Pons (tissue), 1 donor: ENCODE measurements at places on chromosomes 2 and 18.

GRCh38 chr2:190683802-190684201, 34.9 kb downstream of the NAB1 start:
- DNase-seq: no peak

DNA sequence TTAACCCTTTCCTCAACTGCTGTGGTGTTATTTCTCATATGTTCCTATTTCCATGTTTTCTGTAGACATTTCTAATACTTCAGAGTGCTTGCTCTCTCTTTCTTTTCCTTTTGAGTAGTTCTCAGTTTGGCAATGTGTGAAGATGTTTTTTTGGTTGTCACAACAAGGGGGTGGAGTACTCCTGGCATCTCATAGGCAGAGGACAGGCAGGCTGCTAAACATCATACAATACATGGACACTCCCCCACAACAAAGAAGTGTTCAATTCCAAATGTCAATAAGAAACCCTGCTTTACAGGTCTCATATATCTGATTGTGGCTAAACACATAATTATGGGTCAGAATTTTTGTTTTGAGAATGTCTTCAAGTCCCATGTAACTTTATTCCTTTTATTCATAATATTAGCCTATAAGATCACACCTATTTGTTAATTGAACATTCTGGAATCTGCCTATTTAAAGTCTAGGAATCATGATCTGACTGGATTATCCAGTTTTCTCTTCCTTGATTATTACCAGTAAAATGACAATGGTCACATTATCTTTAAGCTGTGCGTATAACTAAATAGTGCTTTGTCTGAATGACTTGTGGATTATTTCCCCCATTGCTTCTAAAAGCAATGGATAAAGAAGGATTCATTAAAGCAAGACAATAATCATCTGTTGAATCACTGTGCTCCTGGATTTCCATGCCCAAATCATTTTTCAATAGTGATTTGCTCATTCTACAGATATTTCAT, 46.8 kb upstream of the ITPRID2 start:
- peak; percentile 92 for DNase-seq

GRCh38 chr2:206693399-206694137, 24.6 kb downstream of the DYTN start:
- peak; percentile 77 for DNase-seq

- DNase-seq: no peak
Observed at GRCh38 chr2:84833481-84834150, 47.3 kb downstream of the TRABD2A start.

- DNase-seq: peak; percentile 64
Observed at GRCh38 chr18:55522011-55522410, 66.0 kb downstream of the TCF4 start.

GRCh38 chr2:164514491-164514890, 106.8 kb downstream of the GRB14 start:
- no peak for DNase-seq

GRCh38 chr2:136221026-136221425, 103.1 kb upstream of the CXCR4 start:
- DNase-seq: no peak

DNA sequence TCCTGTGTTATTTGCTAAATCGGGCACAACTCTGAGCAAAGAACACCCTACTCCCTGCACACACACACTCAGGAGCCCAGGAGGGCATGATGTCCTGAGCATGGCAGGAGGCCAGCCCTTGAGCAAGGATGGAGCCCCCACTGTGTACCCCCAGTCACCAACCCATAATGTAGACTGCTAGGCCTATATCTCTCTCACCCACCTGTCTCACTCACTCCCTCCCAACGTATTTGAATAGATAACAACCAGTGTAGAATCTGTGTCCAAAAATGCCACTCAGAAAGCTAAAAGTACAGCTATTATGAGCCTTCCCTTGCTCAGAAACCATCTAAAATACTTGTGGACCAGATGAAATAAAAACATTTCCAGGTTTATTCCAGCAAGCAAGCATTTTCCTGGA, 29.3 kb downstream of the MERTK start:
- DNase-seq: no peak

DNA sequence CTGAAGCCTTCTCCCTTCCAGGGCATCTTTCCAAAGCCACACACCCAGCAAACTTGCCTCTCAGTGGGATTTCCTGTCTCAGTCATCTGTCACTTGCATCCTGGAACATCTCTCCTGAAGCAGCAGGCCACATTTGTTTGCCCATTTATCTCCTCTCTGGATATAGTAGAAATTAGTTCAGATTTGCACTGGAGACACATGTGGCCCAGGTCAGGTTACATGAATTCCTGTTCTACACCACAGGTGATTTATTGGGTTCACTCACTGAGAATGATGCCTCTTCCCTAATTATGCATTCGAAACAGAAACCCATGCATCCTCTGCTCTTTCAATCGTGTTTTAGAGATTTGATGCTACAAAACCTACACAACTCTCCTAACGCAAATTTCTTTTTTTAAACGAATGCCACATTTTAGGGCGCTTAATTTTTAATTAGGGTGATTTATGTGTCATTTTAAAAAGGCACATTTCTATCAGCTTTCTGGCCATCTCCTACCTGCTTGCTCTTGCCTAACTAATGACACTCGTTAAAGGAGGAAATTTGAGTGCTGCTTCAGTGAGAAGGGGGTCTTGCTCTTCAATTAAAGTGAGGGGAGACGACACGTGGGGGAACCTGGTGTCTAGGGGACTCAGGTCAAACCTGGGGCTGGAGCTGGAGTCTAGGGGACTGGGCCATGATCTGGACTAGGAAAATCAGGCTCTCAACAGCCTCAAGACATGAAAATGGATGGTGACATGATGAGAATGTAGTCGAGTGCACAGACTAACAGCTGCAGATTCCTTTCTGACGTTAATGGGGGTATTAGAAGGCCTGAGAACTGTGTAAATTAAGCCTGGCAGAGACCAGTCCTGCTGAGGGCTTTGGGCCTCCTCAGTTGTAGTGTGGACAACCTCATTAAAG, 221.4 kb downstream of the CLIP4 start:
- DNase-seq: no peak

GRCh38 chr2:23924589-23925359, 2.1 kb downstream of the ATAD2B start:
- no peak for DNase-seq

GRCh38 chr2:124046332-124046731, 21.2 kb downstream of the CNTNAP5 start:
- DNase-seq: no peak

DNA sequence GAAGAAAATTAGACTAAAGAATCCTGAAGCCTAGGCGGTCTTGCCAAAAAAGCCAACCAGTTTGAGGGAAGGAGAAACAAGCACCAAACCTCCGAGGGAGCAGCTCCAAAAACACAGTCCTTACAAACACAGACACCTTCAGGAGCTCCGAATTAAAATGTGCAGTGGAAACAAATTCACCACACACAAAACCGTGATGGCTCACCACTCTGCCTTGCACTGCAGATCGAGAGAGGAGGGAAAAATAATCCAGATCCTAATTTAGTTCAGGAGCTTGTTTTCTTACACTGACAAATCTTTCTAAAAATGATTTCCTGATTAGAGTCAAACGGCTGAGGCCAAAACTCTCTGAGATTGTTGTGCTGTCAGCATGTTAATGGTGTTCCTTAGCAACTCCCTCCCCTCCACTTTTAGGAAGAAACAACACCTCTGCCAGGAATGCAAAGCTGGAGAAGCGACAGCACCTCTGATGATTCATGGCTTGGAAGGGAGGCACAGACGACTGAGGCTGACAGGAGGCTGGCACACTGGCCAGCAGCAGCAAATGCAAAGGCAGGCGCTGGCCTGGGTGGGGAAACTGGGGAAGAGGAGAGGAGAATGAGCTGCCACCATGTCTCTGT, 249.4 kb upstream of the KLHL29 start:
- DNase-seq: peak; percentile 13

GRCh38 chr2:224261326-224261725, 140.6 kb downstream of the FAM124B start:
- no peak for DNase-seq
